ENCODE measurements at places on chromosomes 1 and 21.

DNA sequence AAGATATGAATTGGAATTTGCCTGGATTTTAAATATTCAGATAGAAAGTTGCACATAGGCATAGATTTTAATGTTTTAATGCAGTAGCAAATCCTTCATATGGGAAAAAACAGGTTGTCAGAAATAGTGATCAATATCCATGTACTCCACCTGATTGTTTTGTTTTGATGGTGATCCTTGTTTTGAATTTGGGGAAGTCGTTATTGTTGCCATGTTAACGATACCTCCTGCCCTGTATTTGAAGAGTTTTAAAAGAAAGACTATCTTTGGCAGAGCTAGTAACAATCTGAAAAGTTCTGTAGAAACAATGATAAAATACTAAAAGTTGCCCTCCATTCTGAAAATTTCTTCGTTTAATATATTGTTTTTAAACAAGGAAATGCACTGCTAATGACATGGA is 1.1 kb downstream of the CEP350 start:
- DNase-seq: no peak

GRCh38 chr1:238323490-238323889 is 432.8 kb upstream of the ZP4 start:
- no peak for DNase-seq

DNA sequence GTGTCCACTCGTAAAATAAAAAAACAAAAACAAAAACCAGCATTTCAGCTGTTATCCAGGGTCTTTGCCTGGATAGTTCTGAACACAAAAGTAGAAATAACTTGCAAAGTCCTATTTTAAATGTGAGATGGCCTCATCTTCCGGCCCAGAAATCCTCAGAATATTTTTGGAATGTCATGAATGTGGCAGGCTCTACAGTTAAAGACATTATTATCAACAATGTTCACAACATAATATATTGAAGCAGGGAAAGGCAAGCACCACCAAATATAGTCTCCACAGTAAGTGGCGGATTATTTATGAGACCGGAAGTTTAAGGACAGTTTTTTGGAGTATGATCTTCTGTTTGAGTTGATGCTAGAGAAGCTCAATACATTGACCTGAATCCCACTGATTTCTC is 1.2 kb upstream of the C1orf198 start:
- no peak for DNase-seq

DNA sequence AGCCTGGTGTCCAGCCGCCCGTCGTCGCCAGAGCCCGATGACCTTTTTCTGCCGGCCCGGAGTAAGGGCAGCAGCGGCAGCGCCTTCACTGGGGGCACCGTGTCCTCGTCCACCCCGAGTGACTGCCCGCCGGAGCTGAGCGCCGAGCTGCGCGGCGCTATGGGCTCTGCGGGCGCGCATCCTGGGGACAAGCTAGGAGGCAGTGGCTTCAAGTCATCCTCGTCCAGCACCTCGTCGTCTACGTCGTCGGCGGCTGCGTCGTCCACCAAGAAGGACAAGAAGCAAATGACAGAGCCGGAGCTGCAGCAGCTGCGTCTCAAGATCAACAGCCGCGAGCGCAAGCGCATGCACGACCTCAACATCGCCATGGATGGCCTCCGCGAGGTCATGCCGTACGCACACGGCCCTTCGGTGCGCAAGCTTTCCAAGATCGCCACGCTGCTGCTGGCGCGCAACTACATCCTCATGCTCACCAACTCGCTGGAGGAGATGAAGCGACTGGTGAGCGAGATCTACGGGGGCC is 1.2 kb downstream of the OLIG2 start:
- no peak for DNase-seq

DNA sequence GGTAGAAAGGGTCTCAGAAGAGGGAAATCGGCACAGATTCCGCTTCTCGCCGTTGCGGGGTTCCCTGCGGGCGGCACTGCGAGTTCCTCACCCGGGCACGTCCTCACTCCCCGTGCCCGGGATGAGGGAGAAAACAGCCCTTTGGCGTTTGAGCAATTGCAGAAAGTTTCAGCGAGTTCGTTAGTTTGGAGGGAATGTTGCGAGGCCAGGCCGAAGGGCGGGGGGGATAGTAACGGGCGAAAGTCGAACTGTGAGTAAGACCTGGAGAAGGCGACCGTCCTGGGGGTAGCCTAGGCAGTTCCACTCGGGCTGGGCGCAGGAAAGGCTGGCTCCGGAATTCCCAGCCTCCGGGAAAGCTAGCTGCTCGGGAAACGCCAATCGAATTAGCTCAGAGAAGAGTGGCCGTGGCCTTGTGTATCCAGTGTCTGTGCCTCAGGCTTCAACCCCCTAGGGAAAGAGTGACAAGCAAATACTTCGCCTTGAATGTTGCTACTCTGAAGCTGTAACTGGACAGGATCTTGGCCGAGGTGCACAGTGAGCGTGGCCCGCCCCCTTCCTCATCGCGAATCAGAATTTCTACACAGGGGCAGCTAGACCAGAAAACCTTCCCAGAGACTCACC is 787 bp downstream of the PTGFR start:
- DNase-seq: no peak

GRCh38 chr1:25140073-25140797 is 92.1 kb downstream of the SYF2 start:
- DNase-seq: no peak

DNA sequence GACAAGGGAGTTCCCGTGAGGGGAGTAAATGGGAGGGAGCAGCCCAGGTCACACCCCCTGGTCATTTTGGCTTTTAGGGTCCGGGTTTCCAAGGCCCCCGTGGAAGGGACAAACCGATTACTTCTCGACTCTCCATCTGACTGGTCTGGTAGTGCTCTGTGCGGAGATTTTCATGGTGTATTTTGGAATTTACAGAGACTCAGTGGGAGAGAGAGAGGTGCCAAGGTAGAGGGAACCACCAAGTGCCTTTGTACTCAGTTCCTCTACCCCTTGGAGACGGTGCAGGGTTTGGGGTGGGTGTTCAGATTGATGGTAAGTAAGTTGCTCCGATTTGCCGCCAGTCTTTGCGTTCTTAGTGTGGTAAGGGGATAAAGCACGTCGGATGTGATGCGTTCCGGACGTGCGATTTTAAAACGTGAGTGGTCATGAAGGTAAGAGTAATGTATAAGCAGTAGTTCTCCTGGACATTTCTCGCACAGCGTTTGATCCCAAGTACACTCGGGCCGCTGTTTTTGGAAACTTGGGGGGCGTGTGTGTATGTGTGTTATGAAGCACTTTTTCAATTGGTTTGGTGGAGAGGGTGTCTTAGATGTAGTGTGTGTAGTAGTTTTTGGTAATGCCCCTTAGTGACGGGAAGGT is 682 bp downstream of the SUCO start:
- DNase-seq: peak; percentile 10

- no peak for DNase-seq
These were observed 997 bp downstream of the ZNF362 start for GRCh38 chr1:33257207-33257771.

GRCh38 chr1:182185842-182186756 is 124.6 kb upstream of the ZNF648 start:
- no peak for DNase-seq

GRCh38 chr1:57461405-57461804 is 37.5 kb upstream of the DAB1 start:
- DNase-seq: no peak

DNA sequence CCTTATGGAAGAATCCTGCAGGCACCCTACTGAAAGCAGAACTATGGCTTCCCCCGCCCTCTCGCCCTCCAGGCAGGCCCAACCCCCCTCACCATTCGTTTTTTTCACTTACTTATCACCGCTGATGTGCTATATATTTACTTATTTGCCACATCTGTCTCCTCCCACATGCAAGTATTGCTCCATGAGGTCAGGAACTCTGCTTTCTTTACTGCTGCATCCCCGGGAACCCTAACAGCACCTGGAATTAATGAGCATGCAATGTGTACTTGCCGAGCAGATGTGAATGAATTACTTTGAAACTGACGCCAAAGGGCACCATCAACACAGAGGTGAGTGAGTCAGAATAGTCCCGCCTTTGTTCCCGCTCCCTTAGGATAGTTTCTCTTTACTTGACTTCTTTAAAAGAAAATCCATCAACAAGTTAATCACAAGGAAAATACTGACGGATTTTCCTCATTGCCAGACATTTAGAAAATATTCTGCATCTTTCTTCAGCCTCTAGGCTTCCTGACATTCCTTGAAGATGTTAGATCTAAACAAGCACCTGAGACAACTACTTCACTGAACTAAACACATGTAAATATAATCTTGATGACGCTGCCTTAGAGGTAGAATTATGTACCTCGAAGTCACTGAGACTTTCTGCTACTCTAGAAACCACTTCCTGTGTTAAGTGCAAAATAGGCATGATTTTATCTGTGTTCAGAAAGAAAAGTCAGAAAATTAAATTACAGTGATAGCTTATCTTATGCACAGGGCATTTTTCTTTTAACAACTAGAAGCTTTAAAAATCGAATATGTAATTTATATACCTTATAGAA is 17.5 kb upstream of the RAB4A start:
- no peak for DNase-seq

GRCh38 chr1:2074944-2075740 is 24.9 kb downstream of the PRKCZ start:
- DNase-seq: no peak

- DNase-seq: no peak
These were observed 108.5 kb downstream of the NIBAN1 start for GRCh38 chr1:184865831-184866230.

- no peak for DNase-seq
These were observed 83.2 kb downstream of the TRIM11 start for GRCh38 chr1:228323401-228323800.

DNA sequence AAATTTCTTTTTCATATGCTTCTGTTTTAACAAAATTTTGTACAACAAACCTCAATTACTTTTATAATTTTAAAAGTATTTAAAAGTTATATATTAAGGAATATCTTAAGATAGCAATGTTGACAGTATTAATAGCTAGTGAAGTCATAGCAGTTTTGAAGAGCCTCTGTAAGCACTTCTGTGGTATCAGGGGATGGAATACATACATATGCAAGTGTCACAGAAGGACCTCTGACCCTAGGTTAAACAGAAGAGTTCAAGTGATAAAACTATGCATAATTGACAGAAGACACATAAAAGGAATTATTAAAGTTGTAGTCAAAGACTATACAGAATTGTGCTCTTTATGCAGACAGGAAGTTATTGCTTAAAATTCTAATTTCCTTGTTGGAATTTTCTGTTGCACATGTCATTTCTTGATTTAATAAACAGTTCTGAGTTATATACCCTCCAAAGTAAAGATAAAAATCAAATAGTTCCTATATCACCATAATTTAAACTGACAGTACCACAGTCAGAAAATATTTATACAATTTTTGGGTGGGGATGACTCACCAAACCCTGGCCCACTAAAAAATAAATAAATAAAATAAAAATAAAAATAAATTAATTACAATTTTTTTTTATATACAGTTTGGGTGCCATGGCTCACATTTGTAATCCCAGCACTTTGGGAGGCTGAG is 27.1 kb downstream of the IPP start:
- no peak for DNase-seq

DNA sequence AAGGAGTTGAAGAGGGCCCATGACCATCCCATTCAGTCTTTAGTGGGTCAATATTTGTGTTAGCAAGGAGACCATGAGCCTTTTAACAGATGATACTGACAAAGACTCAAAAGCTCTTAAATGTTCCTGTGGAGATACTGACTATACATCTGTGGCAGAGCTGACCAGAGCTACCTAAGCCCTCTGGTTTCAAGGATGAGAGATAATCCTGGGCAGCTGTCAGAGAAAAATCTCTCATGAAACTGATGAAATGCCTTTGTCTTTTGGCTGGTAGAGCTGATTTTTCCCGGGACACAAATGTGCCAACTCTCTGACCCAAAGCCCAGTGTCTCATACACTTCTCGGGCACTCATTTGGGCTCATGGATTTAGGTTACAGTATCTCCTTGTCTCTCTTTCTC is 100.9 kb downstream of the XCL2 start:
- no peak for DNase-seq

GRCh38 chr1:179034720-179035119 is 9.0 kb downstream of the FAM20B start:
- DNase-seq: no peak

- DNase-seq: peak; percentile 95
These were observed at the start of gene HMGN1 for GRCh38 chr21:39348355-39349210. TSS of gene HMGN1 (minus strand) at chr21:39349088. CDS start at chr21:39348917, 171 bp downstream.

DNA sequence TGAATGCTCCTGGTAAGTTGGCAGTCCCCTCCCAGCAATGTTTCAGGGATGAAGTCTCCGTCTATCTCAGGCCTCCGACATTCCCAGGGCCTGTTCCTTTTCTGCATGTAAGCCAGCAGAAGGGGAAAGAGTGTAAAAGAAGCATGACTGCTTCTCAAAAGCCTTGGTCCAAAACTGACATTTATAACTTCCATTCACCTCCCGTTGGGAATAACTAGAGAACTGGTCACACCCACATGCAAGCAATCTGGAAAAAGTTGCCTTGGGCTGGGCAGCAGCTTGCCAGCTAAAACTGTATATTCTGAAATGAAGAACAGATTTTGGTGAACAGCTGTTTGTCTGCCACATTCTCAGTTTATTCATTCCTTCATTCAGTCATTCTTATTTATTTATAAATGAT is 24.2 kb upstream of the NPL start:
- DNase-seq: no peak

- no peak for DNase-seq
These were observed 8.6 kb upstream of the LRRC8B start for GRCh38 chr1:89516055-89516454.

DNA sequence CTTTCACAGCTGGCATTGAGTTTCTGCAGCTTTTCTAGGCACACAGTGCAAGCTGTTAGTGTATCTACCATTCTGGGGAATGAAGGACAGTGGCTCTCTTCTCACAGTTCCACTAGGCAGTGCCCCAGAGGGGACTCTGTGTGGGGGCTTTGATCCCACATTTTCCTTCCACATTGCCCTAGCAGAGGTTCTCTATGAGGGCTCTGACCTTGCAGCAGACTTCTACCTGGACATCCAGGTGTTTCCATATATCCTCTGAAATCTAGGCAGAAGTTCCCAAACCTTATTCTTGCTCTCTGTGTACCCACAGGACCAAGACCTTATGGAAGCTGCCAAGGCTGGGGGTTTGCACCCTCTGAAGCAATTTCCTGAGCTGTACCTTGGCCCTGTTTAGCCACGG is 2.4 kb upstream of the IFI44 start:
- DNase-seq: no peak

DNA sequence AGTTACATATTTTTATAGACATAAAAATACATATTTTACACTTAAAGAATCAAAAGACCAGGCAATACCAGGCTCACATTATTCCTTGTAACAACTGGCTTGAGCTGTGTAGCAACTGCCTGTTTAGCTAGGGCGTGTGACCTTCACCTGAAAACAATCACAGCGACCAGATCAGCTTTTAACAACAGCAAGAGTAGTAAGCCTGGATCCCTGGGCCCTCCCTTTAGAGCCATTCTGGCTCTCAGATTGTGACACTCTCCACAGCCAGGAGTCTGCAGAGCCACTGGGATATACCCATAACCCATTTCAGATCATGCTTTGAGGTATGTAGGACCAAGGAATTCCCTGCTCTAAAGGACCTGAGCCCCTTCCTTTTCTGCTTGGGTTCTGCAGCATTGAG is 29.4 kb upstream of the GNG4 start:
- no peak for DNase-seq

DNA sequence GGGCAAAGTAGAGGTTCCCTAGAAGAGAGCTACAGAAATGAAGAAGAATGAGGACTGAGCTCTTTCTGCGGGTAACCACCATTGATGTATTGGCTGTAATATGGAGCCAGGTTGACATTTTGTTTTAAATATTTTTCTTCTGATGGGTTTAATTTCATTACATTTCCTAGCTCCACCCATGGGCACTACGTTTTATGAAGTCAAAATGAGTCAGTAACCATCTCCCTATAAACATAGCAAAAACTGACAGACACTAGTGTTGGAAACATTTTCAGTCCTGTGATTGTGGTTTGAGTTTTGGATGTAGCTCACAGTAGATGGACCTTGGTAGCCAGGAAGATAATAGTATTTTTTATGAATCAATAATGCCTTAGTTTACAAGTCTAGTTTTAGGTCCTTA is 470.4 kb upstream of the B3GALT2 start:
- DNase-seq: no peak
